ENCODE measurements at places on chromosomes 6 and 20.

GRCh38 chr6:65557224-65557623 is 149.8 kb downstream of the EYS start:
- no peak for DNase-seq

DNA sequence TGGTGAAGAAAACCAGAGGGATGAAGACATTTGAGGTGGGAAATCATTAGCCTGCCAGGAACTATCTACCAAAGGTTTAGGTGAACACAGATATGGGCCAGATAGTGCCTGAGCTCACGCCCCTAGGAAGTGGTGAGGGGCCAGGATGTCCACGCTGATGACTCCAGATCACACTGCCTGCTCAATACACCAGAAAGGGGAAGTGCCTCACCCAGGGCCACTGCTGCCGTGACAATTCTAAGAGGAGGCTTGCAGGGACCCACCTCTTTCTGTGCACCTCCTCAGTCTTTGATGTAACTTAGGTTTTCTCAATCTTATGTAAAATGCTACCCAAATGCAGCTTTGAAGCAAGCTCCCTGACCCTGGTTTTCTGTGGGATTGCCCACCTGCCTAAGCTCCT is 5.4 kb upstream of the RAB44 start:
- DNase-seq, result no peak

GRCh38 chr6:29826271-29826670 is 1.4 kb upstream of the HLA-G start:
- no peak for DNase-seq

GRCh38 chr20:16054985-16055384 is 518.3 kb downstream of the KIF16B start:
- no peak for DNase-seq

GRCh38 chr6:144475411-144475810 is 190.3 kb downstream of the UTRN start:
- DNase-seq, result no peak

DNA sequence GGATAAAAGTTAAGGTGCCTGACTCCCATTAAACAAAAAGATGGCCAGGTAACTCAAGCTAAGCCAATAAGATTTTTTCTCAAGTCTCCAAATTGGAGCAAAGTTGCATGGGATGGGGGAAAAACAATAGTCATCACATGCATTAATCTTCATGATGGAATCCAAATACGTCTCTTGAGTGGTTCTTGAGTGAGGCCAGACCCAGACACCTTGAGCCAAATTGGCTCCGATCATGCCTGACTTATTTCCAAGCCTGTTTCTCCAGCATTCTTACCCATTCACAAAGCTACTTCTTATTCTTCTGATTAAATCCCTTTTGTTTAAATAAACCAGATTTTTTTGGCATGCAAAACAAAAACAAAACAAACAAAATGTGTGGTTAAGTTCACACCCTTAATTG is 420.3 kb upstream of the NRSN1 start:
- DNase-seq, result no peak

GRCh38 chr20:59526242-59527225 is 77.8 kb upstream of the PHACTR3 start:
- DNase-seq, result no peak

GRCh38 chr20:47146686-47147085 is 209.8 kb downstream of the ZMYND8 start:
- DNase-seq, result no peak

GRCh38 chr6:15266423-15266996 is 20.6 kb downstream of the JARID2 start:
- no peak for DNase-seq

- DNase-seq, result no peak
These were observed 7.9 kb downstream of the EXOC2 start for GRCh38 chr6:684831-685636.

DNA sequence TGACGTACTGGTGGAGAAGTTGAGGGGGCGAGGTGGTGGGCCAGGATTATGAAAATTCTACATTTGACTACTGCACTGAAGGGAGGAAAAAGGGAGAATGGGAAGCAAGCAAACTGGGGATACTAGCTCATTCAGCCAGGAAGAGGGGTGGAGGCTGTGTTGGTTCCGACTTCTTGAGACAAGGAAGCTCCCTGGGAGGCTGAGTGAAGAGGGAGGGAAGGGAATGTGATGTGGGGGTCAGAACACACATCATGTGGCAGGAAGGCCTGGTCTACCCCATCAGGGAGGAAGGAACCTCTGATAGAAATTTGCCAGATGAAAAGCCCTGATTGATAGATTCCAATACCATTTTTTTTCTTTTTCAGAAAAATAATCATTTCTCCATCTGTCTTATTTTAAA is 28.8 kb upstream of the MCHR2 start:
- no peak for DNase-seq

GRCh38 chr20:48489046-48489463 is 338.7 kb downstream of the PREX1 start:
- DNase-seq, result no peak

DNA sequence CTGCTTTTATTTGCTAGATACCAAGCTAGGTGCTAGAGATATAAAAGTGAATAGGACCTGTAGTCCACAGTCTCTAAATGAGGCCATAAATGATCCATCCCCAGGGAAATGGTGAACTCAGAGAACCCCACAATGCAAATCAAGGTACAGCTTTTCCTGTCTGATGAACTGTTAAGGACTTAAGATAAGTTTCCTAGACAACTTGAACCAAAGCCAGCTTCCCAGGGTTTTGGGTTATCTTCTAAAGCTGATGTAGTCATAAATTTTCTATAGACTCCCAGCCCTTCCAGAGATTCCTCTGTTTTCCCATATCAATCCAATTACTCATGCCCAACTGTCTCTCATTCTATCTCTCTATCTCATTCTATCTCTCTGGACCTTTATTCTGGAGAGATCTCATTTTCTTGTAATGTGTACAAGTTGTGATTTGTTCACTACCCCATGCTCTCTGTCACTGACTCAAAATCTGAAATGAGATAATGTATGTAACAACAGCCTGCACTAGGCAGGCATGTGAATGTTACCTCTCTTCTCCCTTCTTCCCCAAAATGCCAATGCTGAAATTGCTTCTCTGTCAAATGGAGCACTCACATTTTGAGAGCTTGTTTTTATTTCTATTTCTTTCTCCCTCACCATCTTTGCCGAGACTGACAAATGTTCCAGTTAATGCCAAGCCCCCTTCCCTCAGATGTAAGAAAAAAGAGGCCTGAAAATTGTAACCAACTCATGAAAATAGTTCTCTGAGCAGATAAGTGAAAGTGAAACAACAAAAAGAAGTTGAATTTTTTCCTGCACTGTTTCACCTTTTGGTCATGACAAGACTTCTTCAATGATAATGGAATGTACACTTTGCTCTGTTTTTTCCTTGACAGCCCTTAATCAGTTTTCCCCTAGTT is 279.9 kb downstream of the SLC35F1 start:
- DNase-seq, result no peak

- DNase-seq, result no peak
These were observed 28.7 kb upstream of the ARID1B start for GRCh38 chr6:156748504-156748903.

DNA sequence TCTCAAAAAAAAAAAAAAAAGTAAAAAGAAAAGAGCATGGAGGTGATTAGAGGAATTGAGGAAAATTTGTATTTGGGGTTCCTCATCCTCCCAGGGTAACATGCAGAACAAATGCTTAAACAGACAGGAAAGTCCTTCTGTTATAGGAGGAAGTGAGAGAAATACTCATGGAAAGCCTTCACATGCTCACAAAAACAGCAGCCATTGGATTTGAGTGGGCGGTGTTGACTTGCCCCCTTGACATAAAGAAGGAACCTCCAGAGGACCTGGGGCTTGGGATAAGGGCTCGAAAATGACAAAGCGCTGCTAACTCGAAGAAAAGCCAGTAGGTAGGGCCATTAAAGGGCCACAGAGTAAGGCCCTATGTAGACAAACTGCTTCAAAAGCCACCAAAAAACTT is 17.5 kb upstream of the SAMHD1 start:
- DNase-seq, result no peak

DNA sequence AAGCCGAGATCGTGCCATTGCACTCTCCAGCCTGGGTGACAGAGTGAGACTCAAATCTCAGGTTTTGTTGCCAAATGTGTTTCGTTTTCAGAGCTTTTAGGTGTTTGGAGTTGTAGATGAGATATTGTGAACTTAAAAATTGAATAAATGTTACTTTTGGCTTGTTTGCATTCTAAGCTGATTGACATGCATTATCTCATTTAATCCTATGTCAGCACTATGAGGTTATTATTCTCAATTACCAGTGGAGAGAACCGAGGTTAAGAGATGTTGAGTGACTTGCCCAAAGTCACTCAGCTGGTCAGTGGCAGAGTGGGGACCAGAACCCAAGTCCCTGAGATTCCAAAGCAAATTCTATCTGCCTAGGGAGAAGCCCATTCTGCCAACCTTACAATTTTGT is 72.6 kb upstream of the PIM1 start:
- no peak for DNase-seq

DNA sequence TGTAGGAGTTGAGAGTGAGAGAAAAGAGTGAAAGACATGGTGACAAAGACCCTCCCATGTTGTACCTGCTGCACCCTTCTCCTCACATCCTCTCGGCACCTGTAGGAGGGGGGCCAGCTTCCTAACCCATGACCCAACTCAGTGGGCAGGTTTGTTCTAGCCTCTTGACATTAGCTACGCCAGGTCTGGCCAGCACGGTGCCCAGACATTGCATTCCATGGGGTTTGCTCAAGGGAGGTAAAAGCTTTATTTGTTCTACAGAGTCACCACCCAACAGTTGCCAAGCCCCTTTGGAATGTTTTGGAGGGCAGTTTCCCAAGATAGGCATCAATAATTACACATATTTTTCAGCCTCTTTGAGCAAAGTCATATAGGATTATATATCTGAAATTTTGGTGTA is 22.7 kb upstream of the TGM6 start:
- DNase-seq, result no peak

DNA sequence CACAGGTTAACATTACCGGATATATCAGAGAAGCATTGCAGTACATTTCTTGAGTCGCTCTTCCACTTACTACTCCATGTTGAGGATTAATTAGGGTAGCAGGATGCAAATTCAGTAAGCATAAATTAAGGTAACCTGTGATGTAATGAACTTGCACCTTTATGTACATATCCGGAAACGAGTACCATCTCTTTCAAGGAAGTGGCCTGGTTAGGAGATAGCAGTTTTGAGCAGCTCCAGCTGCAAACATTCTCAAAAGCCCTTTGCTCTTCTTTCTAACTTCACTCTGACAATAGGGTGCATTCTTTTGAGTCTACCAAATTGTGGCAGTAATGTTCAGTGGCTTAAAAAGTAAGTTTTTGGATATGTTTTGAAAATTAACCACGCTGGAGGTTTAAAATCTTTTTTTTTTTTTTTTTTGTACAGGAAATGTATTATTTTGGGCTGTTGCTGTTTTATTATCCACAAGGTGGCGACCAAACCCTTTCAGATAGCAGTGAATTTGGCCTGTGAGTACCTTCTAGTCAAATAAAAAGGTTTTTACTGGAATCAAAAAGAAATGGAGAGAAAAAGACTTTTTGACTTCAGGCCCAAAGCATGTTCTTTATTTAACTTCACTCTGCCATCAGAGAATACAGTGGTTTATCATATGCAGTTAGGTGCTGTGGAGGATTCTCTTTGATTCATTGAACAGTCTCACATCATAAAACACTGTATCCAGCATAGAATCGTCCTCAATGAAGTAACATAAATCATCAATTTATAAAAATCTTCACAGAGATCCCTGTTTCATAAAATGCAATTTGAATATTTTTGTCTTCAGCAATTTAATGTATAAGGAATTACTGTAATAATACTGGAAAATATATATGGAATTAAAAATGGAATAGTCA is 8.9 kb downstream of the FAM217B start:
- DNase-seq, result no peak

- no peak for DNase-seq
These were observed 18.0 kb downstream of the HECA start for GRCh38 chr6:139152892-139153271.

DNA sequence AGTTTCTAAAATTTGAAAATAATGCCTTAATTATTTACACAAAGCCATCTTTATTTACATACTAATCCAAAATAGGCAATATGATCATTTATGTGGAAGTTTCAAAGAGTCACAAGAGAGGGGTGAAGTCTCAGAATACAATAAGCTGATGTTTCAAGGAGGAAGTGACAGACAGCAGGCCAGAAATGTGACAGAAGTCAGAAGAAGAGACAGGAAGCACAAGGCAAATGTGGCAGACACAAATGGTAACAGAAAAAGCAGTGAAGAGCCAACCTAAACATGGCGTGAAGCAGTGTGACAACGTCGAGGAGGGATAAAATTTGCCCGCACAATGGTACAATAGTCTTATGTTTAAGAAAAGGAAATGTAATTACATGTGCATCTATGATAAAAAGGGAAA is 59.8 kb downstream of the SHPRH start:
- no peak for DNase-seq

DNA sequence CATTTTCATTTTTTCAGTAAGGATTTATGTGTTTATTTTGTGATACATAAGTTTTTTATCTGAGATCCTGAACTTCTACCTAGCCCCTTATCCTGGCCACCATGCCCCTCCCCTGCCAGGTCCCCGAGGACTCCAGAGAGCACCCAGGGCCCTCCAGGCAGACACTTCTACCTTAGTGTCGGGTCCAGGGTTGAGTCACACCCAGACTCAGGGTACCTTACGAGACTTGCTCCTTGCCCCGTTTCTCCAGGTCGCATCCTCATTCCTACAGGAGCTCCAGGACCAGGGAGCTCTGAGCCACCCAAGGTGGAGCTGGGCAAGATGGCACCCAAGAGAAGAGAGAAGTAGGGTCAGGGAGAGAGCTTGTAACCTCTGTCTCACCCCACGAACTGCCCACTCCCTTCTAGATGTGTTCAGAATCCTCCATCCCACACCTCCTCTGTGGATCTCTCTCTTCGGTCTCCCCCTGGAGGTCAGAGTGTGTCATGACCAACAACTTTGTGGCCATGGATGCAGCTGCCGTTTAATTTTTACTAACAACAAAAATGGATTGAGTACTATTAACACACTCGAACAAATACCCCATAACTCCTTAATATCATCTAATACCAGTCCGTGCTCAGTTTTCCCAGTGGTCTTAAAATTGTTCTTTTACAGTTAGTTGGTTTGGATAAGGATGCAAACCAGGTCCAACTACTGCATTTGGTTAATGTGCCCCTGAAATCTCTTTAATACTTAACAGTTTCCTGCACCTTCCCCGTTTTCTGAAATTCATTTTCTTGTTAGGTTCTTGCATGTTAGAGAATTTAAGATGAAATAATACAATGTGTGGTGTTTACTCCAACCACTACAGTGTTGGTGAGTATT is 130.6 kb upstream of the INSM1 start:
- no peak for DNase-seq
